ENCODE measurements at places on chromosomes 3 and 15.

GRCh38 chr3:100185847-100186246, 71.5 kb upstream of the FILIP1L start:
- DNase-seq = no peak

DNA sequence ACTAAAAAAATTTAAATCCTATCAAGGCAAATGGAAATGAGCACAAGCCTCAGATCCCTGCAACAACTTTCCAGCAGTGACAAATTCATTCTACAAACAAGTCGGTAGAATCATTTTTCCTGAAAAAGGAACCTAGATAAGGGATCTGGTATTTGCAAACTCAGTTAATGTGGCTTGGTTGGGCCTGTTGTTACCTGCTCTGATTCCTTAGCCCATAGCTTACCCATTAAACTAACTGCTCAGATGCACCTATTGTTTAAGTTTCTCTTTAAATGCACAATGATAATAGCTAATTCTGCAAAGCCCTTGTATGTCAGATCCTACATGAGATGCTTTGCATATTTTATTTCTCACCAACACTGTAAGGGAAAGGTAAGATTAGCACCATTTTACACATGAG, 377.4 kb upstream of the RGMA start:
- DNase-seq = no peak

GRCh38 chr3:113825090-113825489, 13.5 kb upstream of the GRAMD1C start:
- no peak for DNase-seq

GRCh38 chr3:127172781-127173515, 20.0 kb upstream of the PRR23E start:
- DNase-seq = no peak

DNA sequence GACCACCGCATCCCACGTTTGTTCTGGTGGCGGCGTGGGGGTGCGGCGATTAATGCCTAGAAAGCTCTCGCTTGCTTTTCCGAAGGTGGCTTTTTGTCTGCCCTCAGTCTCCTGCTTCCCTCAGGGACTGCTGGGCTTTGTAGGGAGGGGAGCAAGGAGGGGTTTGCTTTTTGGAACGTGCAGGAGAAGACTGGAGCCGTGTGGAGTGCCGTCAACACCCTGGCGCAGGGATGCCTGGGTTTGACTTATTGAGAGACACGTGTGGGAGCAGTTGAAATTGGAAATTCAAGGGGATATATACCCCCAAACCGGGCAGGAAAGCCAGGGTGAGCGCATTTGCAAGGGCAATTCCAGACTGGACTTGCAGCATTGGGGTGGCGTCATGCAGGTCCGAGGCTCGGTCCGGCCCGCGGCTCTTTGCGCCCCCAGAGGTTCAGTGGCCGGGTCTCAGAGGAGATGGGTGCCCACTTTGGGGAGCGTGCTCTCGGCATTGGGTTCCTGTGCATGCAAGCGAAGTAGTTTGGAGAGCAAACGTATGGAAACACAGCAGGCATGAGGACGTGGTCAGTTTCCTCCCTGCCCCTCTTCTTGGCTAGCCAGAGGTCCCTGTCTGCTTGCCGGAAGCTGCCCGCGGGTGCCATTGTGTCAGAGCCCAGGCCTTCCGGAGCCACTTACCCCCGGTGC, 2.1 kb downstream of the EPHB1 start:
- DNase-seq = no peak

DNA sequence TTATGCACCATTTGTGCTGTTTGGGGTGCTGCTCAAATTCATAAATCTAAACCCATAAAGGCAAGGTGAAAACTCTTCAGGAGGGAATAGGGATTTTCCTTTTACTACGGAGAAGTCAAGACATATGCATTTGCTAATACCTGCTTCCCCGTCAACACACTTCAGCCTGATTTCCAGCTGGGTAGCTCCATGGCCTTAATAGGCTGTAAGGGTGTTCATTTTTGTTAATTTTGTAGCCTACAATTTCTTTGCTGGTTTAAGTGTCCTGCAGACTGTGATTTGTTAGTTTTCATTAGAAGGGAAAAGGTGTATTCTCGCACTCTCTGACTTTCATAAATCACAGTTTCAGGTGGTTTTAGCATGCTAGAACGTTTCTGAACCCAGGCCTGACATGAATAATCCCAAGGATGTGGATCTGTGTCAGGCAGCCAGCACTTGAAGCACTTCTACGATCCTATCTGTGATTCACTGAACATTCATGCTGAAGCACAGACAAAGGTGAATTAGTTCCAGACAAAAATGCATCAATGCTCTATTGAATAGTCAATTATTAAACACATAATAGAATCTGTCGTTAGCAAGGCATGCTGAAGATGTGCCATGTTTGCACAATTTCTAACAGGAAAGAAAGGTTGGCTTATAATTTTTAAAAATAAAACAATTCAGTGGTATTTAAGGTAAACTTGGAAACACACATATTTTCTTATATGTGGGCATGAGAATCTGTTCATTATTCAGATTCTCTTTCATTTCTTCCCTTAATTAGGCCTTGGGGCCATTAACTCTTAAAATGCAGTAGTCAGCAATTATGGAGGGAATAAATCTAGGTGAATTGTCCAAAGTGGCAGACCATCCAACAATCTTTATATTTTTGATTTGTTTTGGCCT, 17.9 kb upstream of the NMNAT3 start:
- DNase-seq = no peak

DNA sequence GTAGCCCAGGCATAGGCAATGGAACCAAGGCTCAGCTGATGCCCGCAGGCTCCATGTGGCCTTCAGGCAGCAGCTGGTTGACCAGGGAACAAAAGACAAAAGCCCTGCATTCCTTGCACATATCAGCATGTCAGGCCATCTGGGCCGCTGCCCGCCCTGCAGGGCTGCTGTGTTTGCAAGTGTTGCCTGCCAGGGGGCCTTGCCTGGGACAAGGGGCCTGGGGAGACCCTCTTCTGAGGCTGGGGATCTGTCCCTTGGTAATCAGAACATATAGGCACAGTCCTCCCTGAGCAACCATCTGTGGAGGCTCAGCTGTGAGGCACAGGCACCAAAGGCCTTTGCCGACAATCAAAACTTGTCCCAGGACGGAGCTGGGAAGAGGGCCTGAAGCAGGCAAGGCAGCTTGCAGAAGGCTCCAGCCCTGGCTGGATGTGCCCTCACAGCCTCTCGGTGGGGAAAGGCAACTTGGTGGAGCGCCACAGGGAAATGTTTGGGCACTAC, 138.2 kb downstream of the TPRA1 start:
- DNase-seq = no peak

Data from stimulated activated CD8-positive, alpha-beta memory T cell treated with anti-CD3 and anti-CD28 coated beads, Interleukin-2, amount 100 ng/mL, for 1 hour (primary cell).